T1000 (cell line): ENCODE measurements at places on chromosomes 4 and X.

- no peak for DNase-seq
Measured at GRCh38 chrX:129493643-129494042, 29.6 kb downstream of the SMARCA1 start.

- no peak for DNase-seq
Measured at GRCh38 chr4:128286474-128287058, 1.0 kb downstream of the PGRMC2 start.

- DNase-seq, result no peak
Measured at GRCh38 chrX:734362-734761, 103.8 kb downstream of the SHOX start.

- no peak for DNase-seq
Measured at GRCh38 chr4:99473131-99473530, 37.7 kb upstream of the C4orf17 start.
